Bronchial epithelial cell (primary cell): ENCODE measurements at places on chromosomes 16 and 17. TPM values are rescaled to one million over a fixed set of nuclear protein-coding genes. Genes with fewer than 3 reads are reported as not detected.

GRCh38 chr17:57319806-57320205 is 63.5 kb downstream of the MSI2 start:
- no peak for DNase-seq

DNA sequence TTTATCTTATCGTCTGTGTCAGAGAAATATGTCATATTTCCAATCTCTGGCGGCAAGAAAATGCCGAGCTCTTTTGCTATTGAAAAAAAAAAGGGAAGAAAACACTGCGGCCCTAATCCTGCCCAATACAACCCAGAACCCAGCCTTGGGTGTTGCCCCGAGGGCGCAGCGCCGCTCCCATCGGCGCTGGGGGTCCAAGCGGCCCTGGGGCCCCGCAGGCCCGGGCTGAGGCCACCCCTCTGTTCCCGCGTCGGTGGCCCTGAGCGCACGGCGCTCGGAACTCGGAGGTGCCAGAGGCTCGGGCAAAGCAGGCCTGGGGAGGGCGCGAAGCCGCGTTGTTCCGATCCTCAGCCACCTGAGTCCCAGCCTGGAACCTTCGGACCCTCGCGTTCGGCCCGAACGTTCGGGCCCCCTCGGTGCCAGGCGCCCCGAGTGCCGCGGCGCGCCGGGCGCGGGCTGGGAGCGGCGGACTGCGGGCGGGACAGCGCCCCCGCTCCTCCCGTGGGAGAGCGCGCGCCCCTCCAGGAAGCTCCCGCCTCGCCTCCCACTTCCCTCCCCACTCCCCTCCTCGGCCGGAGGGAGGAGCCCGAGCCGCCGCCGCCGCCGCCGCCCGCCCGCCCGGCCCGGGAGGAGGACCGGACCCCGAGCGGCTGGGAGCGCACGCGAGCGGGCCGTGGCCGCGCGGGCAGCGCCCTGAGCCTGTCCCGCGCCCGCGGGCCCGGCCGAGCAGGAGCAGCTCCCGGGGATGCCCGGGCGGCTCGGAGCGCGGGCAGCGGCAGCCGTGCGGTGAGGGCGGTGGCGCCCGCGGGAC is at the start of gene CPNE2:
CPNE2 (plus strand) TSS at position 609 of the 811 bp plus-strand sequence. CDS start 18,160 bp downstream, outside the sequence.
- DNase-seq = no peak

- no peak for DNase-seq
Observed at GRCh38 chr16:9503251-9503984, 412.0 kb downstream of the HAPSTR1 start.

DNA sequence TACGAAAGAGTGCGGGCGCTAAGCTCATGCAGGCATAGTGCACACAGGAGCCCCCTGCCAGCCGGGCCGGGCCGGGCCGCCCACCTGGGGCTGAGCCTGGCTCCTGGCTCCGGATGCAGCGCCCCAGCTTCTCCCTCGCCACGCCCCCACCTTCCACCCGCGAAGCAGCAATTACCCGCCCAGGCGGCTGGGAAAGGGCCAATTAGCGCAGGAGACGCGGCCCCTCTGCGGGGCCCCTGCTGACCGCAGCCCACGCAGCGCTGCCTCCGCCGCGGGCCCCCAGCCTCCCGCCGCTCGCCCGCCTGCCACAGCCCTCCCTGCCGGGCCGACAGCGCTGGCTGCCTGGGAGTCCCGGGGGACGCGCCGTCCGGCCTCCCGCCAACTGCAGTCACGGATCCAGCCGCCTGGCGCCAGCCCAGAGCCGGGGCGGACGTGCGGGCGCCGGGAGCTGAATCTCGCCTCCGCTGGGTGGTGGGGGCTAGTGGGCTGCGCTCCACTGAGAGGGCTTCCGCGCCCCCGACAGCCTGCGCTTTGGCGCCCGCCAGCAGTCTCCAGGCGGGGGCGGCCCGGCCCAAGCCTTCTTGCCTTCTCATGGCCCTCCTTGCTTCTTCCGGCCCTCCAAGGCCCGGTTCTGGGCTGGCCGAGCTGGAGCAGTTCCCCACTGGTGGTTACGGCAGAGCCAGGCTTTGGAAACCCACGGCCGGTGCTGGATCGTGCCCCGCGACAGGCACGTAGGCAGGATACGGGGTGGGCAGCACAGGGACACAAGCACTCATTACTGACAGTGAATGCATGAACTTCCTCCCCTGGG is 14.9 kb upstream of the CBFB start:
- peak; percentile 12 for DNase-seq

DNA sequence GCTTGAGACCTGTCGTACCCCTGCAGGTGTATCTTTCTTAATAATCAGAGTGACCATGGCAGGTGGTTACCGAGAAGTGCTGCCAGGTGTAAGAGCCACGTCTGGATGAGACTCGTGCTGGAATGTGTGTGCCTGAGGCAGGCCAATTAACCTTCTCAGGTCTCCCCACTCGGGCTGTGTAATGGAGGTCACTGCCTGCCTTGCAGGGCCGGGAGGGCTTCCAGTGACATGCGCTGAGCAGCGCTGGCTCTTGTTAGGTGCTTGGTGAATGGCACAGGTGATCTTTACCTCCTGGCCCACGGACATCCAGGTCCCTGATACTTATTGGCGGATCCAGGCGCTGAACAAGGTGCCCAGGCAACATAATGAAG is 4.6 kb upstream of the GSE1 start:
- DNase-seq = no peak

HES7 gene
- 0.13 and 1.3 TPM in 2 replicates for total RNA-seq

ADAD2 gene
- not detected in 2 replicates for total RNA-seq

DNA sequence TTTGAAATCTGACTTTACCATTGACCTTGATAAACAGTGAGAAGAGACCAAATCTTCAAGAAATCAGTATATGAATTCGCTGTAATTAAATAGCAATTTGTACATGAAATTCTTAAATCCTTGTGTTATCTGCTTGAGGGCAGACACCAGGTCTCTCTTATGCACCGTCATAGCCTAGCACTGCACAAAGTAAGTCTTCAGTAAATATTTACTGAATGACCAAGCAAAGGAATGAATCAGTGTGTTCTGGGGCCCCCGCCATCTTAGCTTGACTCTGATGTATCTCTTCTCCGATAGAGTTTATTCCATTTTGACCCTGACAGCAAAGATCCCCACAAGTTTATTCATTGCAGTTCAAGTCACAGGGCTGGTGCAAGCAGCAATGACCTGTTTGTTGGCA is 328.0 kb downstream of the TMEM114 start:
- DNase-seq = no peak
